ENCODE measurements at places on chromosomes 6 and 20.
A peak's percentile ranks its signal among the peaks of the same experiment; 100 is the strongest.

DNA sequence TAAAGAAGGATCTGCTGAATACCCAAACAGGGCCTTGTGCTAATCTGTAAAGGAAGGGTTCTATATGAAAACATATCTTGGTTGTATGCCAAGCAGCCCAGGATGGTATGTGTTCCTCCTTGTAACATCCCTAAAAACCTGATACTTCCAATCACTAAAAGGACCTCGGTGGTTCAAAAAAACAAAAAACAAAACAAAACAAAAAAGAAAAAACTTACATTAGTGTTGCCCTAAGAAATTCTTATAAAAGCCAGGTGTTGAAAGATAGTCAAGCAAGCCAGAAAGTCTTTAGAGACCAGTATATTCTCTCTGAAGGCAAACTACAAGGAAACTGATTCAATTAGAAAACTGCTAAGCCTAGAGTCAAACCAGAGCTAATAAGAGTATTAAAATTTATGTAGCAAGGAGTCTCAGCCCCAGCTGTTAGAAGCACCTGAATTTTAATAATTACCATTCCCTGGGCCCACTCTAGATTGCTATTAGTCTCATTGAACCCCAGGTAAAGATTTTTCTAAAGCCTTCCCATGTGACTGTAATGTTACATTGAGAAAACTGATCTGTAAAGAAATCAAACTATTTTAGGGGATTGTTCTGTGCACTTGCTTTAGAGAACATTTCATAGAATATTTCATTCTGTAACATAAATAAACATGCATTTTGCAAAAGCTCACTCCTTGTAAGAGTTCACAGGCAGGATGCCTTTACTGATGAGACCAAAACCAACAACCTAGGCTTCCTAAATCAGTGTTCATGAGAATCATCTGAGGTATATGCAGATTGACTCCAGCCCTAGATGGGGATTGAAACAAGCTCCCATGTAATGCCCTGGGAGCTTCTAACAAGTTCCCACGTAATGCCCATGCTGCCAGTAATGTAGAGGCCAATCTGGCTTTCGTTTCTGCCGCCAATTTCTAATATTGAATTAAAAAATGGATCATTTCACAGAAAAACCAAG is 95.2 kb upstream of the BTN3A2 start:
- peak; percentile 63 for DNase-seq

DNA sequence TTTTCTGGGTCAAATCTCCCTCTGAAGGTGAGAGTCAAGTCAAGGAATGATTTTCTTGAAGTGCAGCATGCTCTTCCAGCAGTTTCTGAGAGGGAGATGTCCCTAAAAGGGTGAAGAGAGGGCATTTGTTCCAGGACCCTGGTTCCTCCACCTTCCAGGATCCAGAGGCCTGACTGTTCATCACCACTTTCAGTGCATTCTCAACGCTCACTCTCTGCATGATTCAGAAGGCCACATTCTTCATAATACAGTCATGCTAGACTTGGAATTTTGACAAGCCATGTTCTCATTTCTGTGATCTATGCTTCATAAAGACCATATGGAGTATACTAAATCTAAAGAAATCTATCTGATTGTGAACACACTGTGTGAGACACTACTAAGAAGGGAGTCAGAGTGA is 85.1 kb downstream of the PDE7B start:
- no peak for DNase-seq

DNA sequence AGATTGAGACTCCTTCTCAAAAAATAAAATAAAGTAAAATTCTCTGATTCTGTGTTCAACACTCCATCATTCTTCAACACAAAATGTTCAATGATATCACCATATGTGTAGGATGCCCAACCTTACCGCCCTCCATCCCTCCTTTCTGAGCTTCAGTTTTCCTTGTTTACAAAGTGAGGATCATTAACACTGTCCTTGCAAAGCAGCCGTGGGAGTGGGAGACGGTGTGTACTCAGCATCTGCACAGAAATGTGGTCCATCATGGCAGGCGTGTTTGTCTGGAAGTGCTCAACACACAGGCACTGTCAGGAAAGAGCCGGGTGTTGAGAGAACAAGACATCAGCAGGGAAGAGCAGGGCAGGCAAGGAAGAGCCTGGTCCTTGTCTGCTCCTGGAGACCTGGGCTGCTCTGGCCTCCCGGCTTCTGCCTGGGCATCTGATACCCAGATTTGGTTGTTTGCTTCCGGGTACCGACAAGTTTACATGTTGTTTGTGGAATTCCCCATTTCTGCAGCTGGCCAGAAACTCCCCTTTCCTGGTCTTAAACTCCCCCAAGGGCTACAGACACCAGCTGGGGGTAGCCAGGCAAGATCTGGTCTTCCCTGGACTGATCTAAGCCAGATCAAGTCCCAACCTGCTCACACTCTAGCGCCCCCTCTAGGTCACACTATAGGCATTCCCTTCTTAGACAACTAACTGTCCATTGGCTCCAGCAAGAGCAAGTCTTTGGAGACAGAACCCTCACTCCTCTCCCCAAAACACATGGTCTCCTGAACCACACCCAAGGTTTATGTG is 26.7 kb upstream of the TTPAL start:
- peak; percentile 46 for DNase-seq

GRCh38 chr20:9409981-9410380 is 104.4 kb upstream of the LAMP5 start:
- DNase-seq = peak; percentile 15

DNA sequence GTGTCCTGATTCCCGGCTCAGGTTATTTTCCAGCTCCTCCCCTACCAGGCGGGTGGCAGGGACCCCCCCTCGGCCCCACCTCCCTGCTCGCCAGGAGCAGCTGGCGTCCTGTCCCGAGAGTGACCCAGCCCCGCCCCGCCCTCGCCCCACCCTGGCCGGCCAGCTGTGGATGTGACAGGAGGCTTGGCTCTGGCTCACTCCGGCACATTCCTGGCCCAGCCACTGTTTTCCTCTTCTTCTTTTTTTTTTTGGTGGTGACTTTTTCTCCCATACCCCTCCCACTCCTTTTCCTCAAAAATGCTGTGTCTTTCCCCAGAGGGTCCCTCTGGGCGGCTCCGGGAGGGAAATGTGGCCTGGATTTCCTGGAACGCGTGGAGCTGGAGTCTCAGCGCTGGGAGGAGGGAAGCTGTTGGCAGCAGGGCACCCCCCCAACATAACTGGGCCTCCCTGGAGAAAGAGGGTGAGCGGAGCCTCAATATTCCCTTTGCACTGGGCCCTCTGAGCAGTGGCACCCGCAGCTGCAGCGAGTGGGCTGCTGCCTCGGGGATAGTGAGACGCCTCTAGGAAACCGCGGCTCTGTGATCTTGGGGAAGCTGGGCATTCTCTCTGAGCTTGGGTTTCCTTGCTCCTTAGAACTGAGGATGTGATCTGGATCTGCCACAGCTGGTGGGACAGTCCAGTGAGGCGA is 28.3 kb upstream of the CSNK2A1 start:
- DNase-seq = no peak

DNA sequence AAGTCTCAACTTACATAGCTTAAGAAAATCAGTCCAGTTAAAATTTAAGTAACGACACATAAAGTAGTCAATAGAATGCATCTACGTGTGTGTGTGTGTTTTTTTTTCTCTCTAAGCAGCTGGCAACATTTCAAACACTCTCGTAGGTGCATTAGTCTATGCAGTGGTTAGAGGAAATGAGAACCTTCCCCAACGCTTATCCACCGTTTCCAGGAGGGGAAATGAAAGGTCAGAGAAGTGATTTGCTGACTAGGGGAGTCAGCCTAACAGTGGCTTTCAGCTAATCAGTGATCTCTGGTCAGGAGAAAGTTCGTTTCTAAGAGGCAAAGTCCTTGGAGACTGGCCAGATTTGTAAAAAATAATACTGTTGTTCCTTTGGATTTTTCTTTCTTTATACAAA is 806.6 kb downstream of the C6orf118 start:
- no peak for DNase-seq

- DNase-seq = no peak
Measured at GRCh38 chr6:43260791-43261190, 17.5 kb downstream of the TTBK1 start.

DNA sequence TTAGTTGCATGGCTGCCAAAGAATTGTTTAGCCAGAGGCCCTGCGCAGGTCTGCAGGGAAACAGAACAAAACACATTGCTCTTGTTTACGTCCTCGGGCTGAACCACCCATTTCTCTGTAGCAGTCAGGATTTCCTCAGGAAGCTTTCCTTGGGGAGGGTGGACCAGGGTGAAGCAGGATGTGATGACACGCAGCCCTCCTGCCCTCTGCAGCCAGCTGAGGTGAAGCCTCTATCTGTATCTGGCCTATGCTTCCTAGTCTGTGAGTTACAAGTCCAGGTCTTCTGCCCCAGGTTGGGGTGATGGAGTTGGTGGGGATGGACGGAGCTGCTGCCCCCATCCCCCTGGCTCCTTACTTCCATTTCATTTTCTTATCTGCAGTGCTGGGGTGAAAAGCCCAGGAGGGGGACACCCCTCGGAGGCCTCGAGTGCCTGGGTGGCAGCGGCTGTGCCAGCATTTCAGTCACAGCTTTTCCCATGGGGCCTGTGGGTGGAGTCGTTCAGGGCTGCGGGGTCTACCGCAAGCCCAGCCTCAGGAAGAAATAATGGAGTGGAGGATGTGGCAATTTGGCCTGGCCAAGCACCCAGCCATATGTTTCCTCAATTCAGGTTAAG is 24.9 kb downstream of the SASH1 start:
- DNase-seq = peak; percentile 39

Data from A673 (cell line).